ENCODE measurements at places on chromosomes 7 and 10.
A peak's percentile ranks its signal among the peaks of the same experiment; 100 is the strongest.

GRCh38 chr7:95508780-95509179 lies 23.0 kb downstream of the ASB4 start:
- no peak for DNase-seq

DNA sequence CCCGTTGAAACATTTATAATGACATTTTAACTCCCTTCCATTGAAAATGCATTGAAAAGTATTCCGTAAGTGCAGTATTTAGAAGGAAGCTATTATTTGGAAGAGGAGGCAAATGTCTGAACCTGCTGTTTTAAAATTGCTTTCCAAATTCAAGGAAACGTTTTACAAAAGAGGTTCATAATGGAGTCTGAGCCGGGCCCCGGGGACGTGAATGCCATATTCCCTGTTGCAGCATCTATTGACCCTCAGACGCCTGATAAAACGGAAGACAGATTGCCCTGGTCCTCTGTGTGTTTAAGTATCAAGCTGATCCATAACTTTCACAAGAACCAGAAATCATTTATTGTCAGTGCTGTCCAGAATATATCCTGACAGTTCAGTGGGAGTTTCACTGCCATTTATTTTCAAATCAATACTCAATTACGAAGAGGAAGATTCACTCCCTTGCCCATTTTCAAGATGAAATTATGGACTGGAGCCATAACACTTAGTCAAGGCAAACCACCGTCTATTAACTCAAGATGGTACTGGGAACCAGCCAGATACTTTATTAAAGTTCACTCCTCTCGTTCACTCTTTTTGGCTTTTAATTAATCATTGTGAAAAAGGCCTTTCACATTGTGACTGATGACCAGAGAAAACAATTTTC lies 435.7 kb upstream of the PFKP start:
- no peak for DNase-seq

DNA sequence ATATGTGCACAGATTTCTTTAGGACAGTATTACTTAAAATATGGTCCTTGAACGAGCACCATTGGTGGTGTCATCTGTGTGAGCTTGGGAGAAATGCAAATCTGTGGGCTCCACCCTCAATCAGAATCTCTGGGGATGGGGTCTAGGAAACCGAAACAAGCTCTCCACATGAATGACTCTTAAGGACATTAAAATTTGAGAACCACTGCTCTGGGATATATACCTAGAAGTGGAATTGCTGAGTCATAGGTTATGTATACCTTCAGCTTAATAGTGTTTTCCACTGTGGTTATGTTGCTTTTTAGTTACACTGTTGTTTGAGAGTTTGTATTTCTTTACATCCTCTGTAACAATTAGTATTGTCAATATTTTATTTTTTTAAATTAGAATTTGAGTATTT lies 24.0 kb downstream of the ZNRF2 start:
- peak; percentile 17 for DNase-seq

DNA sequence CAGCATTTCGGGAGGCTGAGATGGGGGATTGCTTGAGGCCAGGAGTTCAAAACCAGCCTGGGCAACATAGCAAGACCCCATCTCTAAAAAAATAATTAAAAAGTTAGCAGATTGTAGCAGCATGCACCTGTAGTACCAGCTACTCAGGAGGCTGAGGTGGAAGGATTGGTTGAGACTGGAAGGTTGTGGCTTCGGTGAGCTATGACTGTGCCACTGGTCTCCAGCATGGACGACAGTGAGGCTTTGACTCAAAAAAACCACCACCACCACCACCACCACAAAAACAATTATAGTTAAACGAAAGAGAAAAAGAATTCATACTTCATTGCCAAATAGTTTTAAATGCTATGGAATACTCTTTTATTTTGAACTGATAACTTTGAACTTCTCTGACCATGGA lies 63.4 kb downstream of the VTI1A start:
- DNase-seq, result peak; percentile 30

DNA sequence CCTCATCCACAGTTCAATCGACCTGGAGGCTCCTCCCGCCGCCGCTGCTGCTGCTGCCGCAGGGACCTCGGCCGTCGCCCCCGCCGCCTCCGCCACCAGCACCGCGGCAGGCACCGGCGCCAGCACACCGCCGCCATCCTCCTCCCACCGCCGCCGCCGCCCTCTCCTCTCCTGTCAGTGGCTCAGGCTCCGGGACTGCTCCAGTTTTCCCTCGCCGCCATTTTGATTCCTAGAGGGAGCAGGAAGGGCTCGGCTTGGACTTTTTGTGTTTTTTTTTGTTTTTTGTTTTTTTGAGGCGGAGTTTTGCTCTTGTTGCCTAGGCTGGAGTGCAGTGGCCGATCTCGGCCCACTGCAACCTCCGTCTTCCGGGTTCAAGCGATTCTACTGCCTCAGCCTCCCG lies 3.0 kb upstream of the MCM10 start:
- DNase-seq, result peak; percentile 27

DNA sequence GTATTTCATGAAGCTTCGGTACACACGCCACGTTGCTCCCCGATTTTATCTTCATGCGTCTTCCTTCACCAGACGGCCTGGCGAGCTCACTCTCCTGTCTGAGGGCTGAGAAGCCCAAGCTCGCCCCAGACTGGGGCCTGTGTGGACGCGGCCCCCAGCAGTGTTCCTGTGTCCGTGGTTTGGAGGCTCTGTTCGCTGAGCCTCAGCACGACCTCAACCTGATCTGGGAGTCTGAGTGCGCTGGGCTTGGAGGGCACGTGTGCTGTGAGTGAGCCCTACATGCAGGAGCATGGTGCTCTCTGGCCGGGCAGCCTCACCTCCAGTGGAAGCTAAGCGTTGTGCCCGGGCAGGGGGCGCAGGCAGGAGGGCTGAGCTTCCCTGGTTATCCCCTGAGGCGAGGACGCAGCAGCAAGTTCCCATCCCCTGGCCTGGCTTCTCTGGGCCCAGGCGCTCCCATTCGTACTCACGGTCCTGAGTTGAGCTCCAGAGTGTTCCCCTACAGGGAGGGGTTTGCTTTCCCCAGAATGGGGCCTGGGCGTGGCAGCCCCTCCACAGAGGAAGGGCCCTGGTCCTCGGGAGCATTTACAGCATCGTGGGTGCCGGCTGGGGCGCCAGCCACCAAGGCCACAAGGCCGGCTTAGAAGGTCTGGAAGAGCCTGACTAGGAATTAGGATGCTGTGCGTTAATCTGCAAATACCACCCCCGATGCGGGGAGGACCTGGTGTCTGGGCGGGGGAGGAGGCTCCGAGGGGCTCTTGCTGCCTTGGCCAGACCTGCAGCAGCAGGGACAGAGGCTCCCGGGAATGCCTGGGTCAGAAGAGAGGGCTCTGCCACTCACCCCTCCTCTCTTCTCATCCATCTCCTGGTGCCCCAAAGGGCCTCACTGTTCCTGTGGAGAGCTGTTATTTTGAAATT lies 400.6 kb downstream of the DNAJB6 start:
- DNase-seq, result no peak

DNA sequence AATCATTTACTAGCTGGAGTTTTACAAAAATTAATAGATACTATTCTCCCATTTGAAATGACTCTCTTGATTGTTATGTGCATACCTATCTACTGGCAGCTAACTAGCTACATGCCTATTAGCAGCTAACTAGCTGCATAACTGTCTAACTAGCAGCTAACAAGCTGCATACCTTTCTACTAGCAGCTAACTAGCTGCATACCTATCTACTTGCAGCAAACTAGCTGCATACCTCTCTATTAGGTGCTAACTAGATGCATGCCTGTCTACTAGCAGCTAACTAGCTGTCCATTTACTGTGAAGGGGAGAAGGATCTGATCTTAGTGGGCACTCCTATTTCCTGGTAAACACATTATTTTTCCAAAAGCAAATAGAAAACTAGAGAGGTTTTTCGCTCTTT lies 439.4 kb upstream of the PFKP start:
- DNase-seq, result no peak

- no peak for DNase-seq
These were observed 132.6 kb downstream of the CHRM2 start for GRCh38 chr7:137001041-137001440.

- DNase-seq, result no peak
These were observed 58.0 kb downstream of the GNAT3 start for GRCh38 chr7:80453699-80454340.

DNA sequence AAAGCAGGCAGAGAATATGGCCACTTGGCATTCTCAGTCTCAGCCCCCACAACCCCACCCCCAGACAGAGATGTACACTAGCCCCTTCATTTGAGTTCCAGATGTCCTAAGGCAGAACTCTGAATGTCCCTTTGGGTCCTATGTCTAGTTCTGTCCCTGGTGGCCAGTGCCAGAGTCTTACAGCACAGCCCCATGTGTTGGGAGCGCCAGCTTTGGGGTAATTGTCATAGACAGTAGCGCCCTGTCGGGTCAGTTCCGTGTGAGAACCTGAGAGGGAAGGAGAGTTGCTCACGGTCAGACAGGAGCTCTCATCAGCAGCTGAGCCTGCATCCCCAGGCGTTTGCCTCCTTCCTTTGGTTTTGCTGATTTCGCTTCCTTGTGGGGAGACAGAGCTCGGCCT lies 94.9 kb upstream of the INSYN2A start:
- no peak for DNase-seq

GRCh38 chr10:111319866-111320265 lies 243.0 kb downstream of the ADRA2A start:
- no peak for DNase-seq

GRCh38 chr7:5523052-5523711 lies 99.5 kb upstream of the TNRC18 start:
- DNase-seq, result no peak

DNA sequence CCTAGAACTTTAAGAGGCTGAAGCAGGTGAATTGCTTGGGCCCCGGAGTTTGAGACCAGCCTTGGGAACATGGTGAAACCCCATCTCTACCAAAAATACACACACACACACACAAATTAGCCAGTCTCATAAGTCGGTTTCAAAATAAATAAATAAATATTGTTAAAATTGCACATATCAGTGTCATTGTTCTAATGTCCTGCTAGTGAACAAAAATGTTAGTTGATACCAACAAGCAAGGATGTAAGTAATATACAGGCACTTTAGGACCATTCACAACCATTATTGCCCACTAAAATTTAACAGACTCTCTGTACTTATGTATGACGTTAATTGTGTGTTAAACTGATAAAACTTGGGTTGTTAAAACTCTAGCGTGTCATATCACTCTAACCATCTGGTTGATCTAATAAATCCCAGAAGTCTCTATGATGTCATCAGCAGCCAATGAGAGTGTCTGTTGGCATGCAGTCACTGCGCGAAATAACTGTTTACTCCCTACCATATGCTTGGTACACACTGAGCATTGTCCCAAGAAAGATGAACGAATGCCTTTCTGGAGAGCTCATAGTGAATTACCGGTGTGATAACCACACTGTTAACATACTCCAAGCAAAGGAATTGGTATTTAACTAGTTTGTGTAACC lies 30.4 kb upstream of the OTUD1 start:
- DNase-seq, result no peak

- no peak for DNase-seq
These were observed 39.9 kb upstream of the HECW1 start for GRCh38 chr7:43072530-43072929.

GRCh38 chr10:70494536-70494935 lies 16.0 kb downstream of the PALD1 start:
- peak; percentile 45 for DNase-seq

DNA sequence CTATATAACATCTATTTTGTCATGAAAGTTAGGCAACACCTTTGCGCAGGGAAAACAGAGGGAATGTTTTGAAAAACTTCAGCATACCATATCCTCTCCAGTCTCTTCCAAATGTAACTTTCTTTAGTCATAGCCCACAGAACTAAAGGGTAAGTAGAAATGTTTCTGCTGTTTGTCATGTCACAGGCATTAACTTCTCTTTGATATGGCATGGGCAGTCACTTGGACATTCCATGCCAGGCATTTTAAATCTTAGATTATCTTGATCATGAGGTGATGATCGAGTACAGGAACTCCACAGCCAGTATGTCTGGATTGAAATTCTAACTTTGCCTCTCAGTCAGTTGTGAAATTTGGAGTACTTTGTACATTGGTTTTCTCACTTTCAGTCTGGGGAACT lies 27.5 kb upstream of the ETV1 start:
- DNase-seq, result no peak

- DNase-seq, result peak; percentile 45
These were observed 642 bp upstream of the COL13A1 start for GRCh38 chr10:69801094-69801433.

GRCh38 chr7:43248961-43249822 lies 136.7 kb downstream of the HECW1 start:
- no peak for DNase-seq

GRCh38 chr7:140734729-140735128 lies 38.2 kb downstream of the NDUFB2 start:
- DNase-seq, result no peak

DNA sequence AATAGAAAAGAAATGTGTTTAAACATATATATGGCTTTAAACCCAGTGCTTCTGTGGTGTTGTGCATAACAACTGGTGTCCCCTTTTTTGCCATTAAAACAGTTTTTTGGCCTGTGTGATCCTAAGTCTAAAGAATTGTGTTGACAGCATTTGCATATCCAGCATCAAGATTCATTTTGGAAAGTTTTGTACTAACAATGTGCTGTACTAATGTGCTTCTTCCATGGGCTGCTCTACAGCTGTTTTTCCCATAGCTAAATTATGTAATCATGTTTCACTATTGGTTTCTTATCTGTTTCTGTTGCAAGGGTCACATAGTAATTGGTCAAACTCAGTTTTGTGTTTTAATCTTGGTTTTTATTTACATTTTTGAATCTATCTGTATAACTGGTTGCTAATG lies 5.5 kb downstream of the CNNM2 start:
- DNase-seq, result no peak

GRCh38 chr10:126637501-126637900 lies 33.0 kb downstream of the C10orf90 start:
- no peak for DNase-seq

DNA sequence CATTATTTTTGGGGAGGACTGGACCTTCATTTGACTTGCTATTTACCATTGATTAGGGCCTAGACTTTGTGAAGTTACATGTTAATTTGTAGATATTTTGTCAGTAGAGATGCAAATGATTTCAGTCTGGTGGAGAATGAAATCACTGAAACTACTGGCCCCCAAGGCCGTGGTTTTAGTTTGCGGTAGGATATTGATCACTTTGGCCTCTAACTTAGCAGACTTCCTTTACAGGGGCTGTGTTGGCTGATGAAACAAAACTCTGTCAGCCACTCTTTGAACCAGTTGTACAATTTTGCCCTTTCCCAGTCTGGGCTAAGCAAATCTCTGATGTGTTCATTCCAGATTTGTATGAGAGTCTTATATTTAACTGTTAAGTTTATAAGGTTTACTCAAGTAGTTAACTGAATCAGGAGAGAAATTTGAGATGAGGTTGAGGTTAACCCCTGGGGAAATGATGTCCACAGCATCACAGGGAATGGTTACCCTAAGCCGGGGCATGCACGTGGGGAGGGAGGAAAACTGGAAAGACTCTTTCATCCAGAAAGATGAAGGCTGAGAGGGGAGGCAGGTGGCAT lies 105.7 kb upstream of the INSIG1 start:
- no peak for DNase-seq

DNA sequence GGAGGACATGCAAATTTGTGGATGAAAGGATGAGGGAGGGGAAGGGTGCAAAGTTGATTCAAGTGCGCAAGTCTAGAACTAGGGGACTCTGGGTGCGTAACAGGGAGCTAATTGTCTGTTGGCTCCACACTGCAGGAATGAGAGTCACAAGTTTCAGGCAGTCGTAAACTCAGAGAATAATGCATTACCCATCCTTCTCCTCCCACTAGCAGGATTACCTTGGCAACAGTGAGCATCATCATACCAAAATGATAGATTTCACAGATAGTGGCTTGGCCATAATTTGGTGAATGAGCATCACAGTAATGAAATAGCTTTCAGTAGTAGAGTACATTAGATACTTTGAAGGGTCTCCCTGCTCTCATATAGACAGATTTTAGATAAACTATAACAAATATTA lies 565.5 kb downstream of the GALNT17 start:
- DNase-seq, result no peak
